ENCODE measurements at places on chromosomes 3 and 15.

DNA sequence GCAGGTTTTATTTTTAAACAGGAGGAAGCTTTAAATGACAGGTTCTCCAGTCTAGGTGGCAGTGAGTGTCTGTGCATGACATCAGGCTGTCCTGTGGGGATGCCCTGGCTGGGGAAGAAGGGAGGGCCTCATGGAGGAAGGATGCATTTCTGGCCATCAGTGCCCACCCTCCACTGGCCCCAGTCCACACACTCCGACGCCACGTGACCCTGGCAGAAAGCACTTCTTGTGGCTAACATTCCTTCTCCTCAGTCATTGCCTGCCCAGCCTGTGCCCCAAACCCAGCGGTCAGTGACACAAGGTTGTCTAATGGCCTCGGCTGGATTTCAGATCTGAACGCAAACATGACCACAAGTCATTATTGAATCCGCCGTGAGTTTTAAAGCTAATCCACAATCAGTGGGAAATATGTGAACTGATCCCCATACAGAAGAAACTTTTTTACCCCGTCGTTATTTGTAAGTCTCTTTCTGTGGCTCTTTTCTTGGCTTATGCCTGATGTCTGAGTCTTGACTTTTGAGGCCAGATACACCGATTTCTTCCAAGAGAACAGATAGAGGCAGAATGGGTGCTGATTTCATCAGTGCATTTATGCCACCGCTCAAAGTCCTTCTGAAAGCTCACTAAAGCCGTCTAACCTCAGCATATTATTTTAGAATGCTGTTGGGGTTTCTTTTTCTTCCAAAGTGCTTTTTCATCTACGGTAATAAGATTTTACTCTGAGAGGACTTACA is 17.3 kb upstream of the LRRK1 start:
- no peak overlapping the region for H3K4me3 ChIP-seq
- no peak overlapping the region for H3K27ac ChIP-seq
- H3K36me3 ChIP-seq: no peaks in the 10 kb centered on the region

GRCh38 chr3:28850186-28850585 is 430.7 kb upstream of the RBMS3 start:
- no peak for DNase-seq
- H3K36me3 ChIP-seq: no peaks in the 10 kb centered on the region
- no peak overlapping the region for H3K27ac ChIP-seq
- no peaks in the 10 kb centered on the region for H3K4me1 ChIP-seq
- H3K27me3 ChIP-seq: peaks cover 11% of the 10 kb centered on the region

DNA sequence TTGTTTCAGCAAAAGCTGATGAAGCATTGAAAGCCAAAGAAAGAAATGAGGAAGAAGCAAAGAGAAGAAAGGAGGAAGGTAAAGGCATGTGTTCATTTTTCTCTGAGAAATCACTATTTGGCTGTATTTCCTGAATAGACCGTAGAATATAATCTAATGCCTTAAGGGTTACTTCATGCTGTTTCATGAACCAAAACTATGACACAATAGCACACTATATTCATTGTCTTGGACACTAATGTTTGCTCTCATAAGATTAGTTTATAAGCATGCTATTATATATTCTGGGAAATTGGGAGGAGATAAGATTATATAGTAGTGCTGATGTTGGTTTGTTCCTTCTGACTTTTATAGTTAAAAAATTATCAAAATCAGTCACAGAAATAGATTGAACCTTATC is 110.1 kb upstream of the MLF1 start:
- no peaks in the 10 kb centered on the region for H3K36me3 ChIP-seq
- no peak overlapping the region for H3K27ac ChIP-seq
- DNase-seq: no peak
- H3K27me3 ChIP-seq: no peaks in the 10 kb centered on the region
- no peaks in the 10 kb centered on the region for H3K4me1 ChIP-seq

GRCh38 chr15:43204016-43204901 is 16.6 kb downstream of the EPB42 start:
- no peak overlapping the region for H3K4me3 ChIP-seq
- H3K4me1 ChIP-seq: peaks cover 17% of the 10 kb centered on the region
- DNase-seq: peak; percentile 24

DNA sequence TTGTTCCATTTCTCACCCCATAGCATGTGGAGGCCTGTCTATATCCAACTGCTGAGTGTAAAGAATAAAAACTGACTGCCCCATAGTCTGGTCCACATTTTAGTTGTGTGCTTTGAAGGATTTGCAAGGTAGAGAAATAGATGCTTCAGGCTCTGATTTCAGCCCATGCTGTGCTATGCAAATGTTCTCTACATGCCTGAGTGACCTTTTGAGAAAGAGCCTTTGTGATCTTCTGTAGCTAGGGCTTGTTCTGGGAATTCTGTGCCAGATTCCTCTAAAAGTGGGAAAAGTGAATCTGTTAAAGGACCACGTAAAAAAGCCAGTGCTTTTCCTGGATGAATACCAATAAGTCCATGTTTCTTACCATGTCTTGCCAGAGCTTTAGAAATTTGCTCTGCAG is 5.2 kb downstream of the KCTD6 start:
- peaks cover 3% of the 10 kb centered on the region for H3K27me3 ChIP-seq
- no peak overlapping the region for H3K27ac ChIP-seq
- H3K4me1 ChIP-seq: peaks cover 35% of the 10 kb centered on the region
- no peak overlapping the region for H3K4me3 ChIP-seq
